Mesothelial cell of epicardium (in vitro differentiated cells): ENCODE measurements at places on chromosomes 11 and 22.

DNA sequence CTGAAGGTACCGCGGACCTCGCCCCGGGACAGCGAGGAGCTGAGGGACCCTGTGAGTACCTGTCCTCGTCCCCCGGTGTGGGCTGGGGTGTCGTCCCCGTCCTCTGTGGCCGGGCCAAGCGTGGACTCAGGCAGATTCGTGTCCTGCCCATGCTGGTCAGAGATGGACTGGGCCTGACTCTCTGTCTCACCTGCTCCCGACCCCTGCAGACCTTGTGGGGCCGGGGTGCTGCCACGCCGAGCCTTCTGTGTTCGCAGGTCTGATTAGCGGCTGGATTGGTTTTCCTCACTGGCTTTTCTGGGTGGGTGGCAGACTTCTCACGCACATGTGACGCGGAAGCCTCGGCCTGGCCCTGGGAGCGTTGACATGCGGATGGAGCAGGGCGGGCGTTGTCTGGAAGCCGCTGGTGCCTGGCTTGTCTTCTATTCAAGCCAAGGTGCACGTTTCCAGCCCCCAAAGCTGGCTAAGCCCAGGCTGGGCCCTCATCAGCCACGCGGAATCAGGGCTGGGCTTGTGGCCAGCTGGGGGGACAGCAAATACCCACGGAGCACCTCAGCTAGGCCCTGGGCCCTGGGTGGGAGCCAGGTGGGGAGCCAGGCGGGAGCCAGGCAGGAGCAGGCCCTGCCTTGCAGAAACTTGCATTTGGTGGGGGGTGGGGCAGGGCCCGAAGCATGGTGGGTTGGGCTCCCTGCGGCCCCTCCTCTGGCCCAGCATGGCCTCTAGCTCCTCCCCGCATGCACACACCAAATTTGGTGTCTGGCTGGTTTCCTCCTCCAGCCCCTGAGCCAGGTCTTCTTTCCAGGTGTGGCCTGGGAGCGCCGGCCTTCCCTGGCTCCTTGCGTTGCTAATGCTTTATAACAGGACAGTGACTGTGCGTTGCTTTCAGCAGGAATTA lies 7.0 kb downstream of the GRAMD4 start:
- DNase-seq, result no peak

DNA sequence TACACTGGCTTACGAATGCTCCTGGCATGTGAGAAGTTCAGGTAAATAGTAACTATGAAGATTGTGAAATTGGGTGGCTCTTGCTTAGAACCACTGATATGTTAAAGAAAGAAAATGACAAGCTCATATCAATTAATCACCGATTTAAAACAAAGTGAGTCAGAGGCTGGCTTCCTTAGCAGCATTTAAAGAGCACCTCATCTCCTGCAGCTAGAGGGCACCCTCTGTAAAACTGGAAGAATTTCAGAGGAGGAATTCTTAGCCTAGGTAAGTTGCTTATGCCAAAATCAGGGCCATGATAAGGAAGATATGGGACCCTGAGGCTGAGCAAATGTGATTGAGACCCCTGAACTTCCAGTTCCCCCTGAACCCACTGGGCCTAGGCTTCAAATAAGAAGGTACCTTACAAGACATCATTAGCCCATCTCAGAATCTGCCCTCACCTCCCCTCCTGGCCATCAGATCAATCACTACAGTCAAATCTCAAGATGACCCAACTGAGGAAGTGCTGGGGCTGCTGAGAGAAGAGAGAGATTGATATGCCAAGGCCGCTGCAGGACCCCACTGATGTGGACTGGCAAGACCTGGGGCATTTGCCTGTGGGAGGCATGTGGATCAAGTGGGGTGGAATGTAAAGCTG lies 8.6 kb upstream of the CD3E start:
- DNase-seq, result no peak

GRCh38 chr11:46680815-46681214 lies 19.6 kb downstream of the ARHGAP1 start:
- no peak for DNase-seq

- DNase-seq, result no peak
Measured at GRCh38 chr11:120959189-120959588, 64.7 kb upstream of the TBCEL start.

- DNase-seq, result peak; percentile 74
Measured at GRCh38 chr22:35376728-35377472, 4.0 kb upstream of the HMOX1 start.

DNA sequence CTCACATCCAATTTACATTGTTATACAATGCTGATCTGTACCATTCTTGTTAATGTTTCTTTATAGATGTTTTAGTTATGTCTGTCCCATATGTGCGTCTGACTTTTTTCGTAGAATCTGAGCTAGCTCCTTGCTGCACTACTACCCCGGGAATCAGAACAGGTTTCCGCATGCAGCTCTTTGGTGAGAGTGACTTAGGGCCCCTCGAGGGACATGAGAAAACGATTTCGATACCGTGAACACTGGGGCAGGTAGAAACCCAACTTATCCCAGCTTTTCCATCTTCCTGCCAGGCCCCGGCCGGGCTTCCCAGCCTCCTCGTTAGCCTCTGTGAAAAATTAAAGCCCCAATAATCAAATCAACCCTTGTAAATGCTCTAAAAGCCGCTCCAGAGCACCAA lies 23.4 kb upstream of the PKNOX2 start:
- no peak for DNase-seq

DNA sequence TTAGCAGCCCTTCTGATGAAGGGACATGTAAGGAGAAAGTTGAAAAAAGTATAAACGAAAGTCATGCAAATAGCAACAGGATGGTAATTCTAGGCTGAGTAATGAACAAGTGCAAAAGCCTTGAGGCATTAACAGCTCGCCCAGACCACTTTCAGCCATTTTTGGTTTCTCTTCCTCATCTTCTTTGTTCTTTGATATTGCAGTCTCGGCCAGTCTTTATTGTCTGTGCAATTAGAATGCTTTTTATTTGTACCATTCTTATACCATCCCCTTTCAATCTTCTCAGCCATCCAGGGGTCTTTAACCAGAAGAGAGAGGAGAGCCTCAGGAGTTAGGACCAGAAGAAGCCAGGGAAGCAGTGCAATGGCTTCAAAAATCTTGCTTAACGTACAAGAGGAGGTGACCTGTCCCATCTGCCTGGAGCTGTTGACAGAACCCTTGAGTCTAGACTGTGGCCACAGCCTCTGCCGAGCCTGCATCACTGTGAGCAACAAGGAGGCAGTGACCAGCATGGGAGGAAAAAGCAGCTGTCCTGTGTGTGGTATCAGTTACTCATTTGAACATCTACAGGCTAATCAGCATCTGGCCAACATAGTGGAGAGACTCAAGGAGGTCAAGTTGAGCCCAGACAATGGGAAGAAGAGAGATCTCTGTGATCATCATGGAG lies 7.3 kb downstream of the TRIM34 start:
- DNase-seq, result no peak

DNA sequence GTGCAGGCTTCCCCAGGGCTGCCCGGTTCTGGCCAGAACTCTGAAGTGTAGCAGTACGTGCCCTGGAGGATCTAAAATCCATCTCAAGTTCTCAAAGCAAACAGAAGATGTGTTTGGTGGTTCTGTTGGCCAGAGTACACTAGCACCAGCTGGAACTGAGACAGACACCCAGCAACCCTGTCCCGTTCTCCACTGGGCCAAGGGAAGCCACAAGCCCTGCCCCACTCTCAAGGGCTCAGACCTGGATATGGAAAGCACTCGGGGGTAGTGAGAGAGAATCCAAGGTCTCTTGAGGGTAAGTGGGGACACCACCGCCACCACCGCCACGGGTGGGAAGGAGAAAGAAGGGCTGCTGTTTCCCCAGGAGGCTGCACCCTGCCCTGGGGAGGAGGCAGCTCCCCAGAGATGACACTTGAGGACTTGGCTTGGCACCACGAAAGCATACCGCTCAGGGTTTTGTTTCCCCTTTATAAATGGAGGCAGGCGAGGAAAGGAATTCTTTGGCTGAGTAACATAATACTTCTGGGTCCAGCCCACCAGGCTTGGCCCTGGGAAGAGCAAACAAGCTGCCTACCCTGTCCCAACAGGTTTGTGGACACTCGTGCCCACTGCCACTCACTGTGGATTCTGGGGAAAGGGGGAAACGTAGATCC lies 56.1 kb upstream of the POU2AF1 start:
- DNase-seq, result no peak

- DNase-seq, result no peak
Measured at GRCh38 chr11:79066456-79067351, 374.1 kb downstream of the TENM4 start.

DNA sequence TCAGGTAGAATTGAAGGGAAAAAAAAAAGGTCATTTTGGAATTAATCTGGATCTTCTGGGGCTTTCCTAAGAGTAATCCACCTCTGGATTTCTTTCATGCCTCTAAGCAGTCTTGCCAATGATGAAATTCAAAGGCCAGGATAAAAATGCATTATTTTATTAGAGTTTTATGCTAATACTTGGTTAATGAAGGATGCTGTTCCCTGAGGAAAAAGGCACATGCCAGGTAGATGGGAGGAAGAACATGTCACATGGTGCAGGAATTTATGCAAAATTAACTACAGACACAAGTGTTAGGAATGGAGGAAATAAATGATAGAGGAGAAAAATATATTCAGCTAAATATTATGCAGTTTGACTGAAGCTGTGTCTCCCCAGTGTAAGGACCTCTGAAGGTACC lies 792.0 kb downstream of the ETS1 start:
- DNase-seq, result no peak

DNA sequence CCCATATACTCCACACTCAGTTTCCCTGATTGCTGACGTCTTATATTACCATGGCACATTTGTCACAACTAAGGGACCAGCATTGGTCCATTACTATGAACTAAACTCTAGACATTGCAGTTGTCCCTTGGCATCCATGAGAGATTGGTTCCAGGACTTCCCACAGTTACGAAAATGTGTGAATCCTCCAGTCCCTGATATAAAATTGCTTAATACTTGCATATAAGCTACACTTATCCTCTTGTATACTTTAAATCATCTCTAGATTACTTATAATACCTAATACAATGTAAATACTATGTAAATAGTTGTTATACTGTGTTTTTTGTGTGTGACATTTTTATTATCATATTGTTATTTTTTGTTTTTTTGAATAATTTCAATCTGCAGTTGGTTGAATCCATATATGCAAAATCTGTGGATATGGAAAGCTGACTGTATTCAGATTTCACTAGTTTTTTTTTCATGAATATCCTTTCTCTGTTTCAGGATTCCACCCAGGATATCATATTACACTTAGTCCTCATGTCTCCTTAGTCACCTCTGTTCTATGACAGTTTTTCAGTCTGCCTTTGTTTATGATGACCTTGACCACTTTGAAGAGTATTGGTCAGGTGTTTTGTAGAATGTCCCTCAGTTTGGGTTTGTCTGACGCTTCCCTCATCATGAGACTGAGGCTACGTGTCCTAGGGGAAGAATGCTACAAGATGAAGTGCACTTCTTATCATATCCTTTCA lies 55.3 kb downstream of the INSC start:
- DNase-seq, result no peak

DNA sequence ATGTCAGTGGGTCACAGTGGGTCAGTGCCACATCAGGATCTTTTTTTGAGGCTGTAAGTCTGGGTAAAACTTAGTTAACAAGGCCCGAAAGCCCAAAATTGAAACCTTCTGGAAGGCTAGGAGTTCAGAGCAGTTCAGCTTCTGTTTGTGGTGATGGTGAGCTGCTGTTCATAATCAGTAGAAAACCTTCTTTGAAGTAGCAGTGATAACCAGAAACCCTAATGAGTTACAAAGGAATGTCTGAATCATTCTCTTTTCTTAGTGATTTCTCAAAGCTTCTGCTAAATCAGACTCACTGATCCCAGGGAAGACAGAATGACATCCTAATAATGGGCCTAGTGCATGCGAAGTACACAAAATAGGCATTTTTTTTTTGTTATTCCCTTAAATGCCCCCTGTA lies 124.7 kb downstream of the PARVA start:
- DNase-seq, result no peak

- peak; percentile 41 for DNase-seq
Measured at GRCh38 chr11:32333320-32333991, 101.9 kb downstream of the WT1 start.

GRCh38 chr22:25621986-25622385 lies 57.5 kb downstream of the GRK3 start:
- DNase-seq, result no peak

GRCh38 chr11:2630679-2631078 lies 69.1 kb downstream of the KCNQ1OT1 start:
- DNase-seq, result no peak

- no peak for DNase-seq
Measured at GRCh38 chr11:13368041-13368446, 90.5 kb downstream of the BMAL1 start.

DNA sequence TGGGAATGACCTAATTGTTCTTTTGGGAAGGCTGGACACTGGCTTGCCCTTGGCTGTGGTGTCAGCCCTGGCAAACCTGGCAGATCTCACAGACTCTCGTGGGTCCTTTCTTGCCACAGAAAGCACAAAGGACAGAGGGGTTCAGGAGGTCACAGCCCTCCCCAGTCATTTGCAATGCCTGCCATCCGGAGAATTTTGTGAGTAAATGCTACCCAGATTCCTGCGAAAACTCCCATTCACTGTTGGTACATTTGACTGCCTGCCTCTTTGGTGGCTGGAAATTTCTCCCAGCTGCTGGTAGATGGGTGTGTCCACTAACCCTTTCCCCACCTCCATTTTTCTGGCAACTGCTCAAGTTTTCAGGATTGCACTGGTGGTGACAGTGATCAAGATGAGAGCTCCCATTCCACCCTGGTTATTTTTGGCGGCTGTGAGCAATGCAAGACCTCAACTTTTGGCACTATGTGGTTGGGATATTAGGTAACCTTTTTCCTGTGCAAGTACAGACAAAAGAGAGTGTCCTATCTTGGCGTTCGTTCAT lies 155.7 kb downstream of the NAV2 start:
- DNase-seq, result no peak

DNA sequence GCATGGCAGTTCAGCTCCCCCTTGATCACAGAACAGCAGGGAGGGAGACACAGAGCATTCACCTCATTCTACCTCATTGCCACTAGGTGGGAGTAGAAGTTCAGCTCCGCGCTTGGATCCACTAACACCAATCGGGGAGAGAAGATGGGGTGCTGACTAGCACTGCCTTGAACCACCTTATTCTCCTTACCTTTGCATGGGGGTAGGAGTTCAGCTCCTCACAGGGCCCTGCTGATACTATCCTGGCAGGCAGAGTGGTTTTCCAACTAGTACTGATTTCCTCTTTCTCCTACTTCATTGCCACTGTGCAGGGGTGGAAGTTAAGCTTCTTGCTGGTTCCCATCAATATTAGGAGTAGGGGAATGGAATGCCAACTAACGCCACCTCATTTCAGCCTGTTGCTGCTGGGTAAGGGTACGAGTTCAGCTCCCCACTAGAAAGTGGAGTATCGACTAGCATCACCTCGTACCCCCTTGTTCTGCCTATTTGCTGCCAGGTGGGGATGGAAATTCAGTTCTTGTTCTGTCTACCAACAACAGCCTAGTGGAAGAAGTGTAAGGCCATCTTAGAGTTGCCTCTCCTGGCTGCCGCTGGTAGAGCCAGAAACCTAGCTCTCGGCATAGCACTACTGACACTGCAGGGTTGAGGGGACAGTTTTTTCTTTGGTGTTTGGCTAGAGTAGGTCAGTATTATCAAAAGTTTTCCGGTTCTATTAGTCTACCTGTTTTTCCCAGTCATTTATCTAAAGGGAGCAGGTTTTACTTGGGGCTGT lies 550.9 kb upstream of the CCDC90B start:
- DNase-seq, result peak; percentile 53

GRCh38 chr11:78753297-78753696 lies 178.6 kb upstream of the NARS2 start:
- DNase-seq, result no peak
